ENCODE measurements at places on chromosomes 1 and 21.

DNA sequence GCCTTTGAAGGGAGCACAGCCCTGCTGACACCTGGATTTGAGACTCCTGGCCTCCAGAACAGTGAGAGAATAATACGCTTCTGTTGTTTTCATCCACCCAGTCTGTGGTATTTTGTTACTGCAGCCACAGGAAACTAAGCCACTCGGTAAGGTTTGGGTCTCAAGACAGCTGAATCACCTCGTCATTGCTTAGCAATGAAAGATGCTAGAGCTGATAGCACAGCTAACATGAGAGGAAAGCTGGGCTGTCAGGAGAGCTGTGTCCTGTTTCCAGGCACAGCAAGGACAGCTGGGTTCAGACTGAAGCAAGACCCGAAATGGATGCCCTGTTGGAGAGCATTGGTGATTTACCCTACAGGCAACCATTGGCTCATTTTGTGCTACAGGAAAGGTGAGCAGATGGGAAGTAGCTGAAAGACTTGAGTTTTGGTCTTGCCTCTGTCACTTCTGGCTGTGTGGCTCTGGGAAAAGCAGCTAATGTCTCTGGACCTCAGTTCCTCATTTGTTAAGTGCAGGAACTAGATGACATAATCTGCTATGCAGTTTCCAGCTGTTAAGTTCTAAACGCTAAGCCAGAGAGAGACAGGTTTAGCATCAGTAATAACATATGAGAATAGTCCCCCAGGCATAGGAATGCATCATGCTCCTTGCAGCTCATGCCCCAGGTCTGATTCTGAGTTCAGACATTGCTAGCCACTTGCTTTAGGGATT is 58.0 kb downstream of the CLIC6 start:
- no peaks in the 10 kb centered on the region for H3K36me3 ChIP-seq
- DNase-seq: no peak
- no peak overlapping the region for H3K4me3 ChIP-seq
- no peak overlapping the region for H3K27ac ChIP-seq

GRCh38 chr1:18217398-18218043 is 109.9 kb downstream of the IGSF21 start:
- H3K27me3 ChIP-seq: no peaks in the 10 kb centered on the region
- no peaks in the 10 kb centered on the region for H3K4me1 ChIP-seq
- H3K36me3 ChIP-seq: no peaks in the 10 kb centered on the region
- no peak overlapping the region for H3K4me3 ChIP-seq
- no peak overlapping the region for H3K27ac ChIP-seq

- no peaks in the 10 kb centered on the region for H3K4me1 ChIP-seq
- H3K27ac ChIP-seq: peak overlapping the region; percentile 47
- peaks cover 5% of the 10 kb centered on the region for H3K36me3 ChIP-seq
These were observed 8.5 kb downstream of the KYAT3 start for GRCh38 chr1:88983791-88984559.

- H3K27ac ChIP-seq: no peak overlapping the region
- DNase-seq: no peak
- no peaks in the 10 kb centered on the region for H3K36me3 ChIP-seq
These were observed 175.9 kb downstream of the PAPPA2 start for GRCh38 chr1:176638713-176639526.

- no peak overlapping the region for H3K4me3 ChIP-seq
- no peak overlapping the region for H3K27ac ChIP-seq
- H3K27me3 ChIP-seq: no peaks in the 10 kb centered on the region
- no peak for DNase-seq
- no peaks in the 10 kb centered on the region for H3K4me1 ChIP-seq
These were observed 23.4 kb upstream of the PGM1 start for GRCh38 chr1:63569640-63570316.

DNA sequence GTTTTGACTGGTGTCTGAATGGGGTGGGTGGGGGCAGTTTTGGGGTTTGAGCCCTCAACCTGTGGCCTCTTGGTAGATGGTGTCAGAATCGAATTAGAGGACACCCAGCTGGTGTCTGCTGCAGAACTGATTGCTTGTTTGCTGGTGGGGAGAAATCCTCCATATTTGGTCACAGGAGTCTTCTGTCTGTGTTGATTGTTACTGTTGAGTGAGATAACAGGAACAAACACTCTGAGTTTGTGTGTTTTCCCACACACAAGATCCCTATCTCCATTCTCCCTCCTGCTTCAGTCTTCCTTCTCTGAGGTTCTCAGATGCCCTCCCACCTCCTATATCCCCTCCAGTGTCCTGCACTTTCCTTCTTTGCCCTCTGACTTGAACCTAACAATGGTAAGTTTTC is 19.1 kb upstream of the CGN start:
- no peak overlapping the region for H3K27ac ChIP-seq
- no peaks in the 10 kb centered on the region for H3K27me3 ChIP-seq
- no peak overlapping the region for H3K4me3 ChIP-seq
- DNase-seq: no peak
- H3K36me3 ChIP-seq: no peaks in the 10 kb centered on the region

GRCh38 chr1:150056407-150056806 is 11.2 kb upstream of the VPS45 start:
- no peak overlapping the region for H3K27ac ChIP-seq
- H3K36me3 ChIP-seq: no peaks in the 10 kb centered on the region

- DNase-seq: peak; percentile 3
- no peaks in the 10 kb centered on the region for H3K36me3 ChIP-seq
- H3K27ac ChIP-seq: peak overlapping the region; percentile 82
- H3K4me3 ChIP-seq: peak overlapping the region; percentile 98
- H3K27me3 ChIP-seq: no peaks in the 10 kb centered on the region
These were observed 519 bp downstream of the RERE start for GRCh38 chr1:8816831-8817411.

GRCh38 chr1:65002508-65003315 is 36.4 kb upstream of the JAK1 start:
- H3K27ac ChIP-seq: peak overlapping the region; percentile 64
- H3K27me3 ChIP-seq: no peaks in the 10 kb centered on the region
- peaks cover 27% of the 10 kb centered on the region for H3K4me1 ChIP-seq
- peak overlapping the region; percentile 77 for H3K4me3 ChIP-seq
- H3K36me3 ChIP-seq: no peaks in the 10 kb centered on the region

DNA sequence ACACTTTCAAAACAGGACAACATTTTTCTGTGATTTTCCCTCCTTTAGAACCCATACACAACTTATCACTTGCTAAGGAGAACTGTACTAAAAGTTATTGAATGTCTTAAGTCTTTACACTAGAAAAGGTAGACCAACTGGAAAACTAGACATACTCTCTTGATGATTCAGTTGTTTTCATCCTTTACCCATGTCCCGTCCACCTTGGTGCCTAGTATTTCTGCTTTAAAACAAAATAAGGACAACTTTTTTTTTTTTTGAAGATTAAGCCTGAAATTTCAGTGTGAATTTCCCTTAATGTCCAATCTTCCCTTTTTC is 4.5 kb downstream of the CDKN2C start:
- peaks cover 11% of the 10 kb centered on the region for H3K27me3 ChIP-seq
- no peak for DNase-seq
- H3K4me3 ChIP-seq: no peak overlapping the region
- peaks cover 24% of the 10 kb centered on the region for H3K4me1 ChIP-seq
- H3K36me3 ChIP-seq: no peaks in the 10 kb centered on the region

GRCh38 chr1:17582124-17582774 is 42.8 kb downstream of the ARHGEF10L start:
- no peaks in the 10 kb centered on the region for H3K27me3 ChIP-seq
- no peaks in the 10 kb centered on the region for H3K36me3 ChIP-seq
- H3K4me1 ChIP-seq: no peaks in the 10 kb centered on the region
- DNase-seq: no peak
- H3K4me3 ChIP-seq: no peak overlapping the region
